Sciatic nerve (tissue), 2 donors: ENCODE measurements at places on chromosomes 5 and 9. TPM values are rescaled to one million over a fixed set of nuclear protein-coding genes. Genes with fewer than 3 reads are reported as not detected.

The PAPPA gene
- total RNA-seq: 3.3 TPM

- DNase-seq: no peak
These were observed 87.2 kb downstream of the S1PR3 start for GRCh38 chr9:89078421-89078820.

- no peak for DNase-seq
These were observed 29.1 kb upstream of the MEIKIN start for GRCh38 chr5:131974622-131974955.

GRCh38 chr5:93421987-93422401 is 159.0 kb downstream of the NR2F1-AS1 start:
- no peak for DNase-seq

GRCh38 chr9:127635201-127635735 is 23.2 kb downstream of the STXBP1 start:
- DNase-seq: no peak

GRCh38 chr5:2022436-2022835 is 139.7 kb upstream of the IRX4 start:
- DNase-seq: no peak

The PTGR1 gene
- 43.5 TPM for total RNA-seq

- no peak for DNase-seq
These were observed 2195.7 kb upstream of the C9orf72 start for GRCh38 chr9:29769019-29769418.

The ACOT12 gene
- total RNA-seq: not detected

DNA sequence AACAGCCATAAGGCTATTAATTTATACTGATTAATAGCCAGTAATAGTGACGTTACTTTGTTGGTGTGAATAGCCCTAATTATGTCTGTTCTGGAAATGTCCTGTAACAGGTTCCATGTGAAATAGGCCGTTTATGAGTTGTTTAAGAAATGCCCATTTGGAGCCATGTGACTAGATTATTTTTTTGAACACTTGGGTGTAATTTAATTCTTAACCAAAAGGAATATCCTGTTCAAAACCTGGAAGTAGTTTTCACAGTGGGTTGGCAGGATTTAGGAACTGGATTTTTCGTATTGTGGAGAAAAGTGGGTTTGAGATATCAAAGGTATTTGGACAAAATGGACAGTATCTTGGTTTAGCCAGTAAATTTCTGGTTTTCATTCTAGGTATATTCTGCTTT is 1.3 kb downstream of the TENT2 start:
- DNase-seq: no peak

The ZFP2 gene
- 4.8 TPM for total RNA-seq

- DNase-seq: no peak
These were observed 72.9 kb downstream of the SMIM15 start for GRCh38 chr5:61089351-61089750.

- no peak for DNase-seq
These were observed 1.7 kb downstream of the ENDOG start for GRCh38 chr9:128819716-128820664.

DNA sequence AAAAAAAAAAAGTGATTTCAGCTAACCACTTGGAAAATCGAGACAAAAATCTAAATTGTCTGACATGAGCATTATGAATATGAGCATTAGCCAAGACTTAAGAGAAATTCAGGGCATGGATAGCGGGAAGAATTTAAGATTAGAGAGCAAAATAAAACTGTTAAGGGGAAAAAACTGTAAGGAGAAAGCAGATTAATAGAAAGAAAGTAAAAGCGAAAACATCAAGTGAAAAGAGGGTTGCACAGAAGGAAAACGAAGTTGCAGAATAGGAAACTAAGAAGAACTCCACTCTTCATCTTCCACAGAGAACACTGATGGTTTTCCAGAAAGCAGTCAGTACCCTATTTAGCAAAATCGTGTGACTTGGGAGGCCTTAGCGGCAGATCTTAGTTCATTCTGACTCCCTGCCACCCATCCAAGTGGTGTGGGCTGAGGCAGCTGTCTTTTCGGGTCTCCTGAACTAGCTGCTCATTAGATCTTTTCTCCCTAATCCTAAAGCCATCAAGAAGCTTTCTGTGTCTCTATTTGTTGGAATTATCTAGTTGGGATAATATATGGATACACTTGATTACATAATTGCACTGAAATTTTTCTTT is 3.7 kb downstream of the NIM1K start:
- no peak for DNase-seq

The TSSK1B gene
- 0.36 TPM for total RNA-seq

The PCDHGA1 gene
- total RNA-seq: 1.4 TPM

- DNase-seq: no peak
These were observed 58.5 kb upstream of the TSLP start for GRCh38 chr5:111013011-111013410.

DNA sequence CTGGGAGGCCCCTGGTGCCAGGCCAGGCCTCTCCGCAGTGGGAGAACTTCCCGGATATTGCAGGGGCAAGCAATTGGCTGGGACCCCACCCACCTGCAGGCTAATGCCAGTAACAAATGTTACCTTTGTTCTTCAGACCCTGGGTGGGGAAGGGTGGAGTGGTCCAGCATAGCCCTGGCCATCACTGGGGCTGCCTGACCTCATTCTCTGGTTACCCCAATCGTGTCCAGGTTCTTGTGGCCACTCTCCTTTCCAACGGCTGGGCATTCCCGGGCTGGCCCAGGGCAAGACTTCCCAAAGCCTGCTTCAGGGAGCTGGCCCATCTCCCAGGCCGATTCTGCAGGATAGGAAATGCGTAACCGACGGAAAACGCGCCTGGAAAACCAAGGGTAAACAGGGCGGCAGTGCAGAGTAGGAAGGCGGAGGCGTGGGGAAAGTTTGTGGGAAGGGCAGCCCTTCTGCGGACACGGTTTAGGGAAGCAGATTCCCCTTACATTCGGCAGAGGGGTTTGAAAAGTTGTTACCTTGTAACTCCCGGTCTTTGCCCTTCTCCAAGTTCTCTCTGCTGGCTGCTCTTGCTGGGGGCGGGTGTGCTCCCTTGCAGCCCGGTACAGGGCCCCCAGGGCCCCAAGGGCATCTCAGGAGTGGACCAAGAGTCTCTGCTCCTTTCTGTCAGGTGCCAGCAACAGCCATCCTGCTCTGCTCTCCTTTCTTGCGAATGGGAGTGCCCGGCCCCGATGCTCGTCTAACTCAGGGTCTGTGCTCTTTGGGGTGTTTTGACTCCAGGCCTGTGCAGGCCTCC is 3.5 kb downstream of the NRARP start:
- no peak for DNase-seq

DNA sequence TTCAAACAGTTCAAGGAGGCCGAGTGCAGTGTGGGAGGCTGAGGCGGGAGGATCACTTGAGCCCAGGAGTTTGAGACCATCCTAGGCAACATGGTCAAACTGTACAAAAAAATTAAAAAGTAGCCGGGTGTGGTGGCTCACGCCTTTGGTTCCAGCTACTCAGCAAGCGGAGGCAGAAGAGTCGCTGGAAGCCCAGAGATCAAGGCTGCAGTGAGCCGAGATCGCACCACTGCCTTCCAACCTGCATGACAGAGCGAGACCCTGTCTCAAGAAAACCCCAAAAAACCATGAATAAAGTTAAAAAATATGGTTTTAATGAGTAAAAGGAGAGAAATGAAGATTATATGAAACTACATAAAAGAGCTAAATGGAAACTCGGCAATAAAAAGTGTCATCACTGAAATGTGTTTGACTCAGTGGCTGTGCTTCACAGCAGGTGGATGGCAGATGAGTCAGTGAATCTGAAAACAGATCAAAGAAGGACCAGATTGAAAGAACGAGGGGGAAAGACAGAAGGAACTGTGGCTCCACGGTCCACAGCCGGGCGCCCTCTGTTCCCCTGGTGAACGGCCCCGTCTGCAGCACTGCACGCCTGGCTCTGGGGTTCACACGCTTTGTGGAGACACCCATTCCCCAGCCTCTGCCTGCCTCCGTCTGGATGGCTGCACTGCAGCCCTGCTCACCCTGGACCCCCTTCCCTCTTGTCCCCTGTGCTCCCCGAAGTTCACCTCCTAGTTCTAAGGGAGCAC is 25.1 kb downstream of the EXD3 start:
- DNase-seq: no peak

- no peak for DNase-seq
These were observed 135.5 kb downstream of the SEC61B start for GRCh38 chr9:99357575-99357974.

The RAD1 gene
- total RNA-seq: 16.3 TPM

The SLC28A3 gene
- total RNA-seq: 0.27 TPM

DNA sequence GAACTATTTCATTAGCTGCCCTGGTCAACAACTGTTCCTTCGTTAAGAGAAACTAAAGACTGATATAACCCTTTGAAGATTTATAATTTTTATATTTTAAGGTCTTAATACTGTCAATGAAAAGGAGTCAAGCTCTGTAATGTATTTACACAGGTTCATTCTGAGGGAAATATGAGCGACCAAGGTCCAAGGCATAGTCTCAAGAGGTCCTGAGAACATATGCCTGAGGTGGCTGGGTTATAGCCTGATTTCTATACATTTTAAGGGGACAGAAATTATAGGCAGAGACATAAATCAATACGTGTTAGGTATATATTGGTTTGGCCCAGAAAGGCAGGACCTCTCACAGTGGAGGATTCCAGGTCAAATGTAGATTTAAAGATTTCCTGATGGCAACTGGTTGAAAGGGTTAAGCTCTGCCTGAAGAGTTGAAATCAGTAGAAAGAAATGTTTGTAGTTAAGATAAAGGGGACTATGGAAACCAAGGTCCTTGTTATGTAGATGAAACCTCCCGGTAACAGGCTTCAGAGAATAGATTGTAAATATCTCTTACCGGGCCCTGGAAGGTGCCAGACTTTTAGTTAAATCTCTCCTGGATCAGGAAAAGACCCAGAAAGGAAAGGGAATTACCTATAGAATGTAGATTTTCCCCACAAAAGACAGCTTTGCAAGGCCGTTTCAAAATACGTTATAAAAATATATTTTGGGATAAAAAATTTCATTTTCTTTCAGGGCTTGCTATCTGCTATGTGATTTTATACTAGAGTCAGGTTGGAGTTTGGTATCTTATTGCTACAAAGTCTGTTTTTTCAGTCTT is 107.3 kb upstream of the PRLR start:
- no peak for DNase-seq

- no peak for DNase-seq
These were observed 3.3 kb upstream of the SECISBP2 start for GRCh38 chr9:89314955-89315354.

The TXNDC8 gene
- total RNA-seq: not detected

DNA sequence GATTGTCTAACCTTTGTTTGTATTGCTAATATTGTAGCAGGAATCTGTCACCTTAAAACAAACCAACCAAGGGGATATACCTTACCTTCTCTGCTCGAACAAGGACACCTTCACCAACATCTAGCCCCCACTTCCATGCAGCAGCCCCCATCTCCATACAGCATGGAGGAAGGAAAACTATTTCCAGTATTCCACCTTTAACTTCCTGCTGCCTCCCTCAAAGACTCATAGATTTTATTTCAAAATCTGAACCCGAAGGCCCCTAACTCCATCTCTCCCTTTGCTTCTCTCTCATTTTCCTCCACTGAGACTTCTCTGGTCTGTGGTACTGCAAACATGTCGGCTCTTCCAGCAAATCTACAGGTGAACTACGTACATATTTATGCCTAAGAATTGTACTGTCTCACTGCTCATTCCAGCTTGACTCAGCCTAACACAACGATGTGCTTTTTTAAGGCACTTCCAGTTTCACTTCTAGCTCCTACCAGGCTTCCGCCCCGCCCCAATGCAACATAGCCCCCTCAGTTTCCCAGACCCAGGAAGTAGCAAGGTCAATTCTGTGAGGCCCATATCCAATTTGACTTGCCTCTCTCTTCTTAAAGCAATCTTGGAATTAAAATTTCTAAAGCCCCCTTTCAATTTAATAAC is 70.7 kb upstream of the RNF38 start:
- no peak for DNase-seq

The PAEP gene
- total RNA-seq: not detected

GRCh38 chr9:21777701-21778100 is 24.7 kb upstream of the MTAP start:
- DNase-seq: no peak

GRCh38 chr9:113247640-113248039 is 26.3 kb downstream of the SLC31A1 start:
- no peak for DNase-seq

DNA sequence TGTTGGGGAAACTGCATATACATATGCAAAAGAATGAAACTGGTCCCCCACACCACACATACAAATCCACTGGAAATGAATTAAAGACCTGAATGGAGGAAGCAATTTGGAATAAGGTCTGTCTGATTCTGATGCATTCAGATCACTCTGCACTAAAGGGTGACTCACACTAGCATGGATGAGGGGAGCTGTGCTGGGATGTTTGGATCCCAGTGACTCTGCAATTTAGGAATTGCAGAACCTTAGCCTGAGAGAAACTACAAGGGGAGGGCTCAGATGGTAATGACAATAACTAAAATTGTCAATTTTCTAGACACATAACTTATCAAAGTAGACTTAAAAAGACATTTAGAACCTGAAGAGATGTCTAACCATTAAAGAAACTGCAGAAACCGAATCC is 312.0 kb downstream of the CDK5RAP2 start:
- DNase-seq: no peak

GRCh38 chr9:114911167-114911821 is 19.1 kb downstream of the TNFSF8 start:
- no peak for DNase-seq

The MEIKIN gene
- not detected for total RNA-seq

DNA sequence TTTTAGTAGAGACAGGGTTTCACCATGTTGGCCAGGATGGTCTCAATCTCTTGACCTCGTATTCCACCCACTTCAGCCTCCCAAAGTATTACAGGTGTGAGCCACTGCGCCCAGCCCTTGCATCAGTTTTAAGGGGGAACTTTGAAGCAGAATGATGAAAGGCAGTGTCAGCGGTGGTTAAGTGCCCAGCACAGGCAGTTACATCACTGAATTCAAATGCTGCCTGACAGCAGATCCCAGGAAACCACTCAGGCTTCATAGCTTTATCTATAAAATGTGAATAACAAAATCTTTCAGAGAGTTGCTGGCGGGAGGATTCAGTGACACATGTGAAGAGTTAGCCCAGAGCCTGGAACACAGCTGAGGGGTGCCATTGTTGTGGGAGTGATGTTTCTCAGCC is 26.5 kb downstream of the FGF1 start:
- no peak for DNase-seq

- DNase-seq: no peak
These were observed 15.5 kb upstream of the LOX start for GRCh38 chr5:122093415-122094180.

GRCh38 chr5:158676642-158677469 is 422.9 kb downstream of the EBF1 start:
- DNase-seq: no peak

- peak; percentile 82 for DNase-seq
These were observed 674 bp downstream of the LHFPL2 start for GRCh38 chr5:78647838-78648358.

- DNase-seq: no peak
These were observed 113.3 kb upstream of the SPATA31D4 start for GRCh38 chr9:81814794-81815464.

The FOXD4L4 gene
- not detected for total RNA-seq
